HCT116 (cell line): ENCODE measurements at places on chromosomes 2 and 18. TPM values are rescaled to one million over a fixed set of nuclear protein-coding genes. Genes with fewer than 3 reads are reported as not detected.
A peak's percentile ranks its signal among the peaks of the same experiment; 100 is the strongest.

GRCh38 chr2:102499558-102499957, 26.5 kb downstream of the SLC9A4 start:
- no peak for DNase-seq

- no peak for DNase-seq
Observed at GRCh38 chr2:156170929-156171328, 161.6 kb downstream of the NR4A2 start.

DNA sequence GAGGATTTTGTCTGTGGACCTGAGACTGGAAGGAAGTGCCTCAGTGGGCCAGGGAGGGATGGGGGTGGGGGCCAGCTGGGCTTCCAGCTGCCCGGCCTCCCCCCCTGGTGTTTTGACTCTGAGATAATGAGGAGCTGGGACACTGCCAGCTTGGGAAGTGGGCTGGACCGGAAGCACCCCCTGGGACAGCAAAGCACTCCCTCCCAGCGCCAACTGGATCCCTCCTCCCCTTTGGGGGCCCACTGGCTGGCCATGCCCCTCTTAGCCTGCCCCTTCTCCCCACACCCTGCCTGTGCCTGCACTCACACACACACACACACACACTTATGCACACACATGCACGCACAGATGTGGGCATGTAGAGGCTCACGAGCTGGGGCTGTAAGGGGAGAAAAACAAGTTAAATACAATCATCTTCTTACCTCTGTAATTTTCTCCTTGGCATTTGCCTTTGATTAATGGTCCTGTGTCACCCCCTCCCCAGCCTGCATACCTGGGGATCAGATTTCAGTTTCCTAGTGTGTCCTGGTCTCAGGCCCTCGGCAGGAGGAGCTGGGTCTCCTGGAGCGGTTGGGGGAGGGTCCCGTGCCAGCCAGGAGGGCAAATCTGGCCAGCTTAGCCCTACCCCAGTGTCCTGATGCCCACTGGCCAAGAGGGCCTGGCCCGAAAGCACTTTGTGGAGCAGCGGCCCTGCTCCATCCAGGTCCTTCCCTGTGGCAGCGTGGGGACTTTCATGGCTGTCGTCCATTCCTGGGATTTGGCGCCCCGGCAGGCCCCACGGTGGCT, 3.6 kb downstream of the ITM2C start:
- no peak for DNase-seq

GRCh38 chr2:166727095-166727494, 161.2 kb upstream of the XIRP2 start:
- DNase-seq = no peak

DNA sequence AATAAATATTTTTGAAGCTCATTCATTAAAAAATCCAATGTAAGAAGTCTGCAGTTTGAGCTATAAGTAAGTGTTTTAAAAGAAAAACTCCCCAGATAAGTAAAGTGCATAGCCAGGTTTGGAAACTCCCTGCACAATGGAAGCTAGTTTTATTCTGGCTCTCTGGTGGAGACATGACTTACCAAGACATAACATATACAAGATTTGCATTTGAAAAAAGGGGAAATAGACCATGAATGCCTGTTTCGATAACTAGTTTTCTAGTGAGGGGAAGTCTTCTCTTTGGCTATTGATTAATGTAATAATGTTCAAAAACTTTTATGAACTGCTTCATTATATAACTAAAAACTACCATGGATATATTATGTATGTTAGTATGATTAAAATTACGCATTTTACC, 435.2 kb downstream of the ARHGAP15 start:
- DNase-seq = no peak

GRCh38 chr2:58923869-58924268, 682.7 kb upstream of the FANCL start:
- no peak for DNase-seq

DNA sequence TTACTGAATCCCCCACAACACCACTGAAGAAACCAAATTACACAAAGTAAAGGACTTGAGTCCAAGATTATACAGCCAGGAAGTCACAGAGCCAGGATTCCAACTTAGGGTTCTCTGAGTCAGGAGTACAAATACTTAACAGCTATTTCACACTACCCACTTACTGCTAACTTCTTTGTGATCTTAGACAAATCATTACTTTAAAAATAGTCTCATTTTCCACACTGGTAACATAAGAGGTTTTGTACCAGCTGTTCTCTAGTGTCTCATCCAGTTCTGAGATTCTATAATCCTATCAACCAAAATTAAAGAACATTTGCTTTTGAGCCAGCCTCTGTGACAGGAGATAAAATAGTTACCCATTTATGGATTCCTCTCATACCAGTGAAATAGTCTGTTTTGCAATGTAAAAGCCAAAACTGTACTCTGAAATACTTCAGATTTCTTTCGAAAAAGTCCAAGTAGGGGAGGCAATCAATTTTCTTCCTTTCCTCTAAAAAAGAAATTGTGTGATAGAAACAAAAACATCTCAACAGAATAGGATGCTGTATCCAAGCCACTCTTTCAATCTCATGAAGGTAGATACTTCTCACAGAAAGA, 157.6 kb downstream of the LRATD1 start:
- no peak for DNase-seq

- DNase-seq = peak; percentile 69
Observed at GRCh38 chr2:181891966-181892798, 652 bp downstream of the ITPRID2 start.

DNA sequence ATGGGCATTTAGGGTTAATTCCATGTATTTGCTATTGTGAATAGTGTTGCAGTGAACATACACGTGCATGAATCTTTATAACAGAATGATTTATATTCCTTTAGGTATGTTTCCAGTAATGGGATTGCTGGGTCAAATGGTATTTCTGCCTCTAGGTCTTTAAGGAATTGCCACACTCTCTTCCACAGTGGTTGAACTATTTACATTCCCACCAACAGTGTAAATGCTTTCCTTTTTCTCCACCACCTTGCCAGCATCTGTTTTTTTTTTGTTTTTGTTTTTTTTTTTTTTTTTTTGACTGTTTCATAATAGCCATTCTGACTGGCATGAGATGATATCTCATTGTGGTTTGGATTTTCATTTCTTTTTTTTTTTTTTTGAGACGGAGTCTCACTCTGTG, 62.4 kb downstream of the GTF3C3 start:
- no peak for DNase-seq

GRCh38 chr2:215136669-215137328, 1.6 kb downstream of the ABCA12 start:
- DNase-seq = no peak

DNA sequence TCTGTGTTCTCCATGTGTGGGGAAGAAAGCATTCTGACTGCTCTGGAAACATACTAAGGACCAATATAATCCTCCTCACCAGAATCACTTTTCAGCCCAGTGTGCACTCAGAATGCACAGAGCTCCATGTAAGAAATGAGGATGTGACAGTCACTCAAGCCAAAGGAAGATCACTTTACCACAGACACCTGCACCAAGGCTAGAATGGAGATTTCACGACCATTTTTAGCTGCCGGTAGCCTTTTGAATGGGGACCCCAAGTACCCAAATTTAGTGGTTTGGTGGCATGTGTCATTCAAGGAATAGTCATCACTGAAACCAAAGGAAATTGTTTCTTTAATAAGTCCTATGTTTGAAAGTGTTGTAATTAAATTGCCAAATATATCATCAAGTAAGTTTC, 613.2 kb upstream of the ACVR2A start:
- DNase-seq = no peak

DNA sequence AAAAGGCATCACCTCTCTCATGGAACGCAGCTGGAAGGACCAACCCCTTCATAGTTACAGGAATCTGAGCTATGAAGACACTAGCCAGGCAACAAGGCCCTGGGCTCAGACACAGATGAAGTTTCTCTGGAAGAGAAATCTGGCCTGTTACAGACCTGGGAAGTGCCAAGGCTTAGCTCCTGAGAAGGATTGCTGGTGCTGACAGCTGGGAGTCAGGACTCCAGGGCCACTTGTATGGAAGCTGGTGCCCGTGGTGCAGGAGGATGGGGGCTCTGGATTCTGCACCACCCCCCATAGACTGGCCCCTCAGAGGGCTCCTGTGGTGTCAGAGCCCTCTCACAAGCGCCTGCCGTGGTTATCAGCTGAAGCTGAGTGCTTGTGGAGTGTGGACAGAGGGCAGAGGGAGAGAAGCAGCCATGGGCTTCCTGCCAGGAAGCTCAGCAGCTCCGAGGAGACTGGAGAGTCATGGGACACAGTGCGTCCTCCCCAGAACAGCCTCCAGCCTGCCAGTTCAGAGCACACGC, 87.3 kb upstream of the LCLAT1 start:
- DNase-seq = no peak

- DNase-seq = no peak
Observed at GRCh38 chr2:177905640-177906039, 166.9 kb downstream of the PDE11A start.

GRCh38 chr2:34474646-34475045, 875.5 kb upstream of the FAM98A start:
- DNase-seq = no peak

DNA sequence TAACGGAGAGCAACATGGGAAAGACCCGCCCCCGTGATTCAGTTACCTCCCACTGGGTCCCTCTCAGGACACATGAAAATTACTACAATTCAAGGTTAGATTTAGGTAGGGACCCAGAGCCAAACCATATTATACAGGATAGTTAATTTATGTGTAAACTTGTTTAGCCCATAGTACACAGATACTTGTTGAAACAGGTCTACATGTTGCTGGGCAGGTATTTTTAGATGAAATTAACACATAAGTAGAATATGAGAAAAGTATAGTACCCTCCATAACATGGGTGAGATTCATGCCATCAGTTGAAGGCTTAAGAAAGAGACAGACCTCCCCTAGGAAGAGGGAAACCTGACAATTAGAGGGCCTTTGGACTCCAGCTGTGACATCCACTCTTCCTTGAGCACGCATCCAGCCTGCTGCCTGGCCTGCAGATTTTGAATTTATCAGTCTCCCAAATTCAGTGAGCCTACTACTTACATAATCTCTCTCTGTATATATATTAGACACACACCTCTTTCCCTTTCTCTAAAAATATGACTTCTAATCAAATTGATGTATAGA, 463.5 kb upstream of the NETO1 start:
- no peak for DNase-seq

DNA sequence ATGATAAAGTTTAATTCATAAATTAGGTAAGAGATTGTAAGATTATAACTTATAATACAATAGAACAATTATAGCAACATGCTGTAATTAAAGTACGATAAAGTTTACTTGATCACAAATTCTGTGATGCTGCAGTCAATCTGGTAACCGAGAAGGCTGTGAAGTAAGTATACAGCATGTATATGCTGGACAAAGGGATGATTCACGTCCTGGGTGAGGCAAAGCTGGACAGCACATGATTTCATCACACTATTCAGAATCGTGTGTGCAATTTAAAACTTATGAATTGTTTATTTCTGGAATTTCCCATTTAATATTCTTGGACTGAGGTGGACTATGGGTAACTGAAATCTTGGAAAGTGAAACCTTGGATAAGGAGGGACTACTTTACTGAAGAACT, 522.2 kb upstream of the CNTNAP5 start:
- no peak for DNase-seq

GRCh38 chr18:10840743-10841142, 308.6 kb downstream of the PIEZO2 start:
- DNase-seq = no peak

- DNase-seq = no peak
Observed at GRCh38 chr2:39215545-39215944, 28.2 kb downstream of the CDKL4 start.

DNA sequence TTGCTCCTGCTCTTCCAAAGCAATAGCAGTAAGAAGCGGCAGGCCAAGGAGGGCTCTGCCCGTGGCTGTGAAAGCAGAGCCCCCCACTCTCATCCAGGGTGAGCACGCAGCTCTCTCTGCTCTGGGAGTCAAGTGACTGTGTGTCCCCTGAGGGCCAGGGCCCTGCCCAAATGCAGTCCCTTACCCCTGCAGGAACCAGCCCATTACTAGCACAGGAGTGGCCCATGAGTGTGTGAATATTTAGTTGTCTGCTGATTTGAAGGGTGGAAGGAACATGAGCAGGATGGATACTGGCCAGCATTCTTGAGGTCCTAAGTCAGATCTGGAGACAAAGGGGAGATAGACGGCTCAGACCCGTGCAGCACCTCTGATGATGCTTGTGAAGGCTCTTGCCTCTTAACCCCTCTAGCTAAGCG, 69.7 kb upstream of the FOSL2 start:
- DNase-seq = no peak

WDR33 gene
- 52.5 TPM for total RNA-seq

HSPE1 gene
- 291 TPM for total RNA-seq

PID1 gene
- total RNA-seq = 0.15 TPM

LINC00305 gene
- total RNA-seq = not detected

LYG1 gene
- total RNA-seq = 3.8 TPM

AKAIN1 gene
- not detected for total RNA-seq

MC4R gene
- total RNA-seq = not detected

CFAP65 gene
- 0.52 TPM for total RNA-seq

SCYGR3 gene
- total RNA-seq = not detected

DDX18 gene
- 99.7 TPM for total RNA-seq

PLEK gene
- 0.22 TPM for total RNA-seq

GKN2 gene
- not detected for total RNA-seq
